ENCODE measurements at places on chromosomes 6 and 20.

GRCh38 chr6:29828471-29828797 lies 809 bp downstream of the HLA-G start:
- no peak for DNase-seq

DNA sequence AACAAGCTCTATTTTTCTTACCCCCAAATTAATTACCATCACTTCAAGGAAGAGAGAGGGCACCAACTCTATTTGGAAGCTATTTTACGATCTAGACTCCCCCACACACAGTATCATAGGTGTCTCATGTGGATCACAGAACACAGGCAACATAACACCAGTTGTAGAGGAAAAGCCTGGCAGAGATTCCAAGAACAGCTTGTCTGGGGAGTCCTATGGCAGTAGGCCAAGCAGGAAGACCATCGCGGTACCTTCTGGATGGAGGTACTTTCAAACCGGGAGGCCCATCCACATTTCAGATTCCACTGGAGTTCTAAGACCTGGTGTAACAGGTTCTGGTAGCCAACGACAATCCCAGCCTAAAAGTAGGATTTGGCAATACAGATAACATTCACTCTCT lies 37.6 kb upstream of the SPDEF start:
- DNase-seq: no peak

GRCh38 chr6:21189759-21190158 lies 403.8 kb upstream of the SOX4 start:
- DNase-seq: no peak

DNA sequence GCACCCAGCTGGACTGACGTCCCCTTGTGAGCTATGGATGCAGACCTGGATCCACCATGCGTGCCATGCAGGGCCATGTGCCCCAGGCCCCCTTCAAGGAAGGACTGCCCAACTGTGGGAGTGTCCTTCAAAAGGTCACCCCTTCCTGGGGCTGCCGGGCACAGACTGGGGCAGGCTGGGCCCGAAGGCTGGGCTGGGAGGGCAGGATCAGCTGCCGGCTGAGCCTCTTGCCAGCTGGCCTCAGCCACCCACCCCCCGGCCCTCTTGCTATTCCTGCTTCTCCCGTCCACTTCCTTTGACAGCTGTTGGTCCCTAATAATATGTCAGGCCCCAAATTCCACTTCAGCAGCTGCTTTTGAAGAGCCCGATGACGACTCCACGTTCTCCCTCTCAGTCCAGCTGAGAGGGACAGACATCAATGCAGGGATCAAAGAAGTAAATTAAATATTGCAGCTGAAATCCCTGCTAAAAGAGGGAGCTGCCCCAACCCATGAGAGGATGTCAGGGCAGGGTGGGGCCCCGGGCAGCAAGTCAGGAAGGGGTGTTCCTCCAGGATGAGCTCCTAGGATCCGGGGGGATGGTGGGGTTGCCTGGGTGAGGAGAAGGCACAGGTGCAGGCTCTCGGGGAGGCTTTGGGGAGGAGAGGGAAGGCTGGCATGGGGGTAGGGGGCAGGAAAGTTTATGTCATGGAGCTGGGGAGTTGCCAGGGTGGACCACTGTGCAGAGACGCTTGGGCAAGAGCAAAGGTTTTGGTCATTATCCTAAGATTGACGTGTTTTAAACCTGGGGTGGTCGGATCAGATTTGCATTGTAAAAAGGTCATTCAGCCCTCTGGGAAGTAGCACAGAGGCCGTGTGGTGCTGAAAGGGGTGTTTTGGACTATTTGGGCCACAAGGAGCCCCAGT lies 185.0 kb downstream of the ANKRD60 start:
- no peak for DNase-seq

DNA sequence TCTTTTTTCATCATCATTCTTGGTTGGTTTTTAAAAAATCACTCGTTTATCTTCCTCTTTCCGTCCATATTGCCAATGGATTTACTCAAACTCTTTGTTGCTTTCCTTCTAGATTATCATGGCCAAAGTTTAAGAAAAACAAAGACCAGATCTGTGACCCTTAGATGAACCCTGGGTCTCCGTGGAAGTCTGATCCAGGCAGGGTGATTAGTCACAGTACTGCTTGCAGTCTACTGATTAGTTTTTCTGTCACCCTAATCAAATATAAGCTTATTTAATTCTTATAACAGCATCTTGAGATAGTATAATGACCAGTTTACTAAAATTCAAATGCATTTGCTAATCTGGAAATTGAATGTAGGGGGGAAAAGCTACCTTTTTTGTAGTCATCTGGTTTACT lies 6.0 kb upstream of the SMIM28 start:
- DNase-seq: no peak

DNA sequence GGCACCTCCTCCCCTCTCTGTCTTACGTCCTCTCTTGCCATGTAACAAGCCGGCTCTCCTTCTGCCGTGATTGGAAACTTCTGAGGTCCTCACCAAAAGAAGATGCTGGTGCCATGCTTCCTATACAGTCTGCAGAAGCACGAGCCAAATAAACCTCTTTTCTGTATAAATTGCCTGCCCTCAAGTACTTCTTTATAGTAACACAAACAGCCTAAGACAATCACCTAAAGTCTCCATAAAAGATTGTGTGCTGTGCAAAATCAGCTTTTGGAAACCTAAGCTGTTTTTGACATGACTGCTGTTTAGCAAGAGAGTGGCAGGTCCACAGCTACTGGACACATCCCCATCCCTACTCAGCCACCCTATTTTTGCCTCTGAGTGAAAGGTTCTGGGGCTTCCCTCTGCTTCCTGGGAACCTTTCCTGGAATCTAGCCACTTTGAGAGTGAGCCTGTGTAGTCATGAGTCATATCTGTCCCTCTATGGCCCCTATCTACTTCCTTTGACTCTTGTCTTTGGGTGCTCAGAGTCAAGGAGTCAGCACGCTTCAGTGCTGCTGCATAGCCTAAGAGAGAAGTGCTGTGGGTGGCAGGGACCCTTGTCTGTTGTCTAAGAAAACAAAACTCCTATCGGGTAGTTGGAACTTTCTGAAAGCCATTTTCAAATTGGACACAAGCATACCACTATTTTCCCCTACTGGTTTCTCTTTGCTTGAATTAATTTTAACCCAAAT lies 110.0 kb downstream of the PPP1R14C start:
- DNase-seq: no peak

GRCh38 chr6:111474106-111474505 lies 8.9 kb downstream of the REV3L start:
- DNase-seq: no peak

- DNase-seq: no peak
Measured at GRCh38 chr20:39206899-39207564, 244.9 kb downstream of the DHX35 start.

GRCh38 chr6:137339929-137340559 lies 120.9 kb upstream of the IFNGR1 start:
- DNase-seq: no peak

GRCh38 chr20:49936153-49937026 lies at the start of gene RNF114:
Gene RNF114 (plus strand): TSS chr20:49936397. CDS start chr20:49936413, 16 bp downstream.
- DNase-seq: peak; percentile 93

- no peak for DNase-seq
Measured at GRCh38 chr20:63268256-63268655, 4.4 kb upstream of the ARFGAP1 start.

DNA sequence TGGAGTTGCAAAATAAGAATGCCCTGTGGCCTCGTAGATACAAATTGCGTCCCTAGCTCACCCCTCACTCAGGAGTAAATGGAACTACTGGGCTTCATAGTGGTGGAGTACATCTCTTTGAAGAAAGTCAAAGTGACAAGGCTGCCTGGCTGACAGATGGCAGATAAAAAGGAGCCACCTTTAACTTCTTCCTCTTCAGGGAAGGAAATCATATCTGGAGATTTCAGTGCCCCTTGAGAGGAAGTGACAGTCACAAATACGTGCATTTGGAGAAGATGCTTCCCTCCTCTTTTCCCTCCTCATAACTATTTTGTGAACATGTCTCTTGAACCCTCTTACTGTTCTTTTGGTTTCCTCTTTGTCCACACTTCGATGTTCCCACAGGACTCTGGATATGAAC lies 43.2 kb downstream of the PPP1R3G start:
- no peak for DNase-seq

DNA sequence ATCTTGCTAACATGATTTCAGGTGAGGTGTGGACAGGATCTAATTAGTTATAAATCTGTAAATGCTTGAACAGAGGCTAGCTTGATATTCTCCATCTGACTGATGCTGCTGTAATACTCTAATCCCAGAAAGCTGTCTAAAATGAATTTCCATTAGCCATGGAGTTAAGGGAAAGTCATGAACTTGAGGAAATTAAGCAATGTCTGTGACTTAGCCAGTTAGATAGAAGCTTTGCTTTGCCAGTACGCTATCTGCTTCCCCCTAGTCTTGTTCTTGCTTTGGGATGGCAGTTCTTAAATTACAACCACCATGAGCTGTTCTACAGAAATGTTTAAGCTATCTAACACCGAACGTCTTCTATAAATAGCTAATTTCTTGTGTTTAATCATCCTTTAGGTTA lies 195.7 kb downstream of the PRL start:
- no peak for DNase-seq

DNA sequence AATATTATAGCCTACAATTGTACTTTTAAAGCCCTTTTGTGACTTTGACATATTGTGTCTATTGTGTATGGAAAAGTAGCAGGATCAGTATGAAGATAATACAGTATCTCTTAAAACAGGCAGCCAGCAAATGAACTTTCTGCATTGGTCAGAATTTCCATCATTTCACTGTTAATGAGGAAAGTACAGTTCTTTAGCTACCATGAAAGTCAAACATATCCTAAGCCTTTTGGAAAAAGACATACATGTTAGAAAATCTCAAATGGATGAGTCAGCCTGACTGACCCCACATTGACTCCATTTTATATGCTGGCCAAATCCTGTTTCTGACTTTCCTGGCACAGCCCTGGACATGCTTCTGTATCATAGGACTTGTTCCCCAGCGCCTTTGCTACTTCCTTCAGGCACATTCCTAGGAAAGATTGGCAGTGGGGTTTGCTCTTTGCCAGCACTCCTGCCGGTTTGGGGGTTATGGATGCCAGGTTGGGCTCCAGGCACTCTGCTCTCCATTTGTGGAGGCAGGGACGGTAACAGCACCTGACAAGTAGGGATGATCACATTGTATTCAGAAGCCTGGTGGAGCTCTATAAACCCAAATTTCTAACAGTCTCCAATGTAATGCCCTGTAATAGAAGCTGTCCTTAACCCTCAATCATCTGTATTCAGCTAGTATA lies 43.7 kb downstream of the TOP1 start:
- no peak for DNase-seq

DNA sequence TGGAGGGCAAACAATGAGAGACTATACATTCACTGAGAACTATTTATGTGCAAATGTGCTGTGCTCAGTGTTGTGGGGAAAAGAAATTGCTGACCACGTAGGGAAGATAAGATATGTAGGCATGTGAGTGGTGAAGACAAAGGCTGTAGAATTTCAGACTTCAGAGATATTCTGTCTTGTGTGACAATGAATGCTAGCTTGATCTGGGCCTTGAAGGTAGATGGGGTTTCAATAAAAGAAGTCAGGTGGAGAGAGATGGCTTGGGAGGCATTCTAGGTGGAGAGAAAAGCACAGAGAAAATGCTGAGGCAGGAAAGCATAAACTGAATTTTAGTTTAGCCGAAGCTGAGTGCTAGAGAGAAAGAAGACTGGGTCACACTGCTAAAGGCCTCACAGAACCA lies 56.8 kb upstream of the EEF1A1 start:
- peak; percentile 24 for DNase-seq

- peak; percentile 71 for DNase-seq
Measured at GRCh38 chr20:58669287-58670006, 18.4 kb downstream of the STX16 start.

GRCh38 chr6:161463071-161463470 lies 189.2 kb upstream of the AGPAT4 start:
- DNase-seq: no peak

- no peak for DNase-seq
Measured at GRCh38 chr20:61310954-61311353, 58.9 kb downstream of the CDH4 start.

DNA sequence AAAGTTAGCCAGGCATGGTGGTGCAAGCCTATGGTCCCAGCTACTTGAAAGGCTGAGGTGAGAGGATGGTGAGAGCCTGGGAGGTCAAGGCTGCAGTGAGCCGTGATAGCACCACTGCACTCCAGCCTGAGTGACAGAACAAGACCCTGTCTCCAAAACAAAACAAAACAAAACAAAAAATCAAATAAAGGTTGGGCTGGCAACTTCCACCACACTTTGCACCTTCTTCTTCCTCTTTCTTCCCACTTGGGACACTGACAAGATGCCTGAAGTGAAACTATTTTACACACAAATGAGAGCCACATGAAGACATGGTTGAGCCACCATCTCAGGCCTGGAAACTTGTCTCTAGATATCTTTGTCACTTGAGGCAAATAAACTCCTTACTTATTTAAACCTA lies 53.8 kb upstream of the CCDC28A start:
- no peak for DNase-seq

DNA sequence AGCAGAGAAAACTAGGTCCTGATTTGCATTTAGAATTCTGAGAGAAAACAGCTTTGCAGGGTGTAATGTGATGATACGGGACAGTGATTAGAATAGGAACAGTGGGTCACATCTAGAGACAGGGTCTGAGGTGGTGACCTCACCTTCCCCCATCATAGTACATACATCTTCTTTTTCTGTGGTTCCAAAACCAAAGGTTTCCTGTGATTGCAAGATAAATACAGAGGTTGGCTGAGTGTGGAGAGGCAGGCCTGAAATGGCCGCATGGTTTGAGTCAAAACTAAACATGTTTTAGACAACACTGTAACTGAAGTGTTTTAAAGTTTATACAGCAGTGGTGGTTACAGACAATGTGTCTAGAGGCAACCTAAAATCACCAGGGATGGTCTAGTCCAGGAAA lies 10.4 kb upstream of the NT5DC1 start:
- no peak for DNase-seq

- DNase-seq: no peak
Measured at GRCh38 chr6:8100159-8100854, 2.0 kb downstream of the EEF1E1 start.

DNA sequence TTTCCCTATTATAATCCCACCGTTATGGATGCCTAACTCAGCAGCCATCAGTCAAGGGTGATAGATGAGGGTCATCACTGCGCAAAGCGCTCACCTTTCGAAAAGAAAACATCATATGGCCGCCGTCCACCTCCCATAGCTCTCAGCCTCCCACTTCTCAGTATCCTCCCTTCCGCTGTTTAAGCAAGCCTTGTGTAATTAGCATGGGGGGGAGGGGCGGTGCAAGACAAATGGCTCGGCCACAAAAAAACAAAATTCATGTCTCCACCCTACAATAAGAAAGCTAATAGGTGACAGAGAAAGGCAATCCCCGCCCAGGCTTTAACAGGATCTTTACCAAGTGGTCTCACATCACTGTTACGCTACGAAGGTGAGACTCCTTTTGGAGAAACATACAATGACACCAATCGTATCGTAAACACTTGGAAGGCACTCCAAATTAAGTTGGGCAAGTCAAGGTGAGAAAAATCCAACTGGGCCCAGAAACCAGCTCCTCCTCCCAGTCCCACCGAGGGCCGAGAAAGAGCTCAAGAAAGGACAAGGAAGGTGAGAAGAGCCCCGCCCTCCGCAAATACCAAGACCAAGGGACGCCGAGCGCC lies 645 bp downstream of the DDX39B start:
- peak; percentile 64 for DNase-seq

All from MM.1S (cell line).